ENCODE measurements at places on chromosomes 5 and 9. TPM values are rescaled to one million over a fixed set of nuclear protein-coding genes. Genes with fewer than 3 reads are reported as not detected.

DNA sequence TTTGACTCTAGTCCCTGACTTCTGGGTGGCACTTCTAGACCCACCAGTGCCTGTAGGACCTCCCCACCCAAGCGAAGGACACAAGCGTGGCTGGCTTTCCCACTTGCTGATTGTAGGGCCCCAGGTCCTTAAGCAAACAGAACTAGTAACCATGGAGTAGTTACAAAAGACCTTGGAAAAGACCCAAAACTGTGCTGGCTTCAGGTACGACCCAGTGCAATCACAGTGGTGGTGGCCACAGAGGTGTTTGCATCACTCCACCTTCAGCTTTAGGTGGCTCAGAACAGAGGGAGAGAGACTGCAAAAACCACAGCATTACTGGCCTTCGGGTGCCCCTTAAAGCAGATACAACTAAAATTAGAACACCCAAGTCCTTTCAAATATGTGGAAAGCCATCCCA, 52.9 kb downstream of the SLCO4C1 start:
- no peak overlapping the region for H3K4me3 ChIP-seq
- H3K27me3 ChIP-seq = no peaks in the 10 kb centered on the region
- H3K27ac ChIP-seq = peak overlapping the region; percentile 77
- no peaks in the 10 kb centered on the region for H3K4me1 ChIP-seq
- peaks cover 11% of the 10 kb centered on the region for H3K36me3 ChIP-seq
- DNase-seq = no peak

DNA sequence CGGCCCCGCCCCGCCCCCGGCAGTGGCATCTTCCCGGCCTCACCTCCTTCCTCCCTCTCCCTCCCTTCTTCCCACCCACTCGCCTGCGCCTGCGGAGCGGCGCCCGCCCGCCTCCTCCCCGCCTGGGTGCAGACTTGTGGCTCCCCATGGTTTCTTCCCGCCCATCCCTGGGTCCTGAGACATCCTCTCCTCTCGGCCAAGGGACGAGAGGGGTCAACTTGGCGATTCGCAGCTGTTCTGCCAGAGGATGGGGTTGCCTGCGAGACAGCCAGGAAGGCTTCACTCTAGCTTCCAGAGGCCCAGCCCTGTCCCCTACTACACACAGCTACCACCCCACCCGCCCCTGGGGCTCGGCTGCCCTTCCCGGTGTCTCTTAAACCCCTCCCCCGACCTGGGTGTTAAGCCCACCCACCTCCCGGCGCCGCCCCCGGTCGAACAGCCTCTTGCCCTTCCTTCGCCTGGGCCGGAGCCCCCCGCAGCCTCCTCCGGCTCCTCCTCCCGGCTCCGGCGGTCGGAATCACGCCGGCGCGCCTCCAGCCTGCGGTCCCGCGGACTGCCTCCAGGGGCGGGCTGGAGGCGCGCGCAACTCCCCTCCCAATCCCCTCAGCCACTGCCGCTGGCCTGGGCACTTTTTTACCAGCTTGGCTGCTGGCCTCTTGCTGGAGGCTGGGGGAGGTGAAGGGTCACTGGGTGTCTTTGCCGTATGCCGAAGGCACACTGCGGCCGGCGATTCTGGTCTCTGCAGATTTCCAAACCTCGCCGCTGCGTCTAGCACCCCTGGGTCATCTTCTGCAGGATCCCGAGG, 1.9 kb downstream of the JADE2 start:
- H3K27ac ChIP-seq = peak overlapping the region; percentile 91
- H3K36me3 ChIP-seq = no peaks in the 10 kb centered on the region
- H3K4me3 ChIP-seq = peak overlapping the region; percentile 76
- no peaks in the 10 kb centered on the region for H3K27me3 ChIP-seq
- DNase-seq = peak; percentile 84

CKMT2 gene
- 1.7 TPM for total RNA-seq

DNA sequence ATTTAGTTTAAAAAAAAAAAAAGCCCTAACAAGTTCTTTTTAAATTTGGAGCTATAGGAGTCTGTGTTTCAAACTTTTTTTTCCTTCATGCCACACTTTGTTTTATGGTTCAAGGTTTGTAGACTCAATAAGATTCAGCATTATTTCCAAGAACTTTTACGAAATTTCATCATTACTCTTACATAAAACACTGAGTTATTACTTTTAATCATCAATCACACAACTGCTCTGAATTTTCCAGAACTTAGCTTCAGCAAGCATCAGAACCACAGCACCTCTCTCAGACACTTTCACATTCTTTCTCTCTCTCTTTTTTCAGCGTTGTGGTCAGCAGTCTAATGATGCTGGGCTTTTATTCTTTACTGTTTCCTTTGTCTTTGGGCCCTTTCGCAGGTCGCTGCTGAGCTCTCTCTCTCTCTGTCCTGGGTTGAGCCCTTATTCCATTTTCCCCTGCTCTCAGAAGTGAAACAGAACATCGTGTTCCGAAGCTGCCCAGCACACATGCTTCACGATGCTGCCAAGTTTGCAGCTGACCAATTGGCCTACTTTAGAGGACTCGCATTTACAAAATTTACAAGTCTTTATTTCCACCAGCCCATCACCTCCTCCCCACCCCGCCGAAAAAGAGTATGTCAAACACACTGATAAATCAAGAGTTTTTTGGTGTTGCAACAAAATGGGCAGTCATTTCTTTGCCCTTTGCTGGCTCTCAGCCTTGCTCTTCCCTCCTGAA, 44.6 kb upstream of the PIK3R1 start:
- DNase-seq = no peak
- no peaks in the 10 kb centered on the region for H3K4me1 ChIP-seq
- no peak overlapping the region for H3K4me3 ChIP-seq
- H3K27ac ChIP-seq = no peak overlapping the region
- H3K27me3 ChIP-seq = no peaks in the 10 kb centered on the region

DNA sequence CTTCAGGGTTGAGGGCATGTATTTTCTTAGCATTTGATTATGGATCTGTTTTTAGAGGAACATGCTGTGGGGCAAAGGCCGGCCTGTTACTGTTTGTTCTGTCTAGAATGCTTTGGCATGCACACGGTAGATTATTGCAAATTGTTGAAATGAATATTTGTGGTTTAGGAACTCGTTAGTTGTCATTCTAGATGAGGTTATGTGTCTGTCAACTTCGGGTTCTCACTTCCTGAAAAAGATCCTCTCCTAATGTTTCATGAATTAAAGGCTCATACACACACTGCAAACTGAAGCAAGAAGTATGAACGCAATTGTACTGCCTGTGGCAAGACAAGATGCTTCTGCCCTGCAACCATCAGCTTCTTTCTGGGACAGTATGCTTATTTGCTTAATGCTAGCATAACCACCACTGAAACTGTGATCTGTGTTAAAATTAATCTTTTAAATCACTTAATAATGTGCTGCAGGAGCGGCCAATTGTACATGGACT, 99.6 kb downstream of the BASP1 start:
- no peaks in the 10 kb centered on the region for H3K4me1 ChIP-seq
- peak overlapping the region; percentile 28 for H3K27ac ChIP-seq
- no peak overlapping the region for H3K4me3 ChIP-seq
- no peak for DNase-seq
- H3K27me3 ChIP-seq = no peaks in the 10 kb centered on the region
- no peaks in the 10 kb centered on the region for H3K36me3 ChIP-seq

PCDHB5 gene
- 7.5 TPM for total RNA-seq

- no peak overlapping the region for H3K27ac ChIP-seq
- no peaks in the 10 kb centered on the region for H3K27me3 ChIP-seq
- no peak for DNase-seq
- H3K4me3 ChIP-seq = no peak overlapping the region
- no peaks in the 10 kb centered on the region for H3K36me3 ChIP-seq
Observed at GRCh38 chr9:85061969-85062368, 392.4 kb downstream of the NTRK2 start.

DNA sequence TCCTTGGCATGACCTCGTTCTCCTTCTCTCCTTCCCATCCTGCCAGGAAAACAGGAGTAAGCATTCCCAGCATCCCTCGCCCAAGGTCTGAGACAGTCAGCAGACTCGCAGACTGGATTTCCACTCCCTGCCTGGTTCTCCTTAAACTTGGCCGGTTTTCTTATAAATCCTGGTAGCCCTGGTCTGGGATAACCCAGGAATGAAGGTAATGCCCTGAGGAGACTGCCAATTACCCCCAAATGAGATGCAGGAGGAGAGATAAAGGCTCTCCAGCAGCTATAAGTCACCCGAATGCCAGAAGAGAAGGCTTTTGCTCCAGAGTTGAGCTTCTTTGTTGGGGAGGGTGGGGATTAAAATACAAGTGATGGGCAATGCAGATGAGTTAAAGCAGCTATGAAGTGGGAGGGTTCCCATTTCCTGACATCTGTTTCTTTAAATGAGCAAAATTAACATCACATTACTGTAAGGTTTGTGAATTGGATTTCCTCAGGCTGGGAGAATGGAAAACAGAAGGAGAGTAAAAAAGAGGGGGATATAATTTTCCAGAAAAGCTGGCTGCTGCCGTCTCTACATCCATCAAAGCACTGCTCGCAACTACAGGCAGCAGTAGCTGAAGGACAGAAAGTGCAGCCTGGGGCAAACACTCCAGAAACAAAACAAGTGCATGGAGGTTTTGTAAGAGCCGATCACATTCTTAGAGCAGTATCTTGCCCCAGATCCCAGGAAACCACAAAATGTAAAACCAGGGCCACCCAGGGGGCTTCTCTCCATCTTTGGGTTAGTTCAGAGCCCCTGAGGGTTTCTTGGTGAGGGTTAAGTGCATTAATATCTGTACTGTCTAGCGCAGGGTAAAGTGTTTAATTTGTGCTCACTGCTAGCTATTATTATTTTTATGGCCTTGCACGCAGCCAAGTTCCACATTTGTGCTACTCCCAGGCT, 177.6 kb upstream of the PANK3 start:
- no peaks in the 10 kb centered on the region for H3K4me1 ChIP-seq
- no peak for DNase-seq
- H3K36me3 ChIP-seq = no peaks in the 10 kb centered on the region
- no peak overlapping the region for H3K4me3 ChIP-seq
- H3K27ac ChIP-seq = no peak overlapping the region
- H3K27me3 ChIP-seq = no peaks in the 10 kb centered on the region

DNA sequence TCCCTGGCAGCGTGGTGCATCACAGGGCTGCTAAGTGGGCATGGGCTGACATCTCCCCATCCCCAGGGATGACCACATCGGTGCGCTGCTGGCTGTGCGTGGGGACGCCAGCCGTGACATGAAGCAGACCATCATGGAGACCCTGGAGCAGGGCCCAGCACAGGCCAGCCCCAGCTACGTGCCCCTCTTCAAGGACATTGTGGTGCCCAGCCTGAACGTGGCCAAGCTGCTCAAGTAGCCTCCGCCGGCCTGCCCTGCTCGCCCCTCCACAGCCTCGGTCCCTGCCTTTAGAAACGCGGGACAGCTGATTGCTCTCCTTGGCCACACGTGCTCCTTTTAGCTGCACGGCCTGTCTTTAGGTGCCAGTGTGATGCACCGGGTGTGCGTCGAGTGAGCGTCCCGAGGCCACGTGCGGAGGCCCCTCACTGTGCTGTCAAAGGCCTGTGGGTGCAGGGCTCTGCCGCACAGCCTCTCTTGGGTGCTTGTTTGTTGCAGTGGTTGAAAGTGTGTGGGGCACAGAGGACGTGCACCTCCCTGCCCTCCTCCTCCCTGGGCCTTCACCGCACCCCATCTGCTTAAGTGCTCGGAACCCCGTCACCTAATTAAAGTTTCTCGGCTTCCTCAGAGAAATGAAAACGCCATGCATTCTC, 23.8 kb downstream of the EXOC3 start:
- peak; percentile 77 for DNase-seq
- H3K27ac ChIP-seq = no peak overlapping the region
- no peak overlapping the region for H3K4me3 ChIP-seq
- no peaks in the 10 kb centered on the region for H3K36me3 ChIP-seq
- H3K4me1 ChIP-seq = no peaks in the 10 kb centered on the region
- no peaks in the 10 kb centered on the region for H3K27me3 ChIP-seq

DNA sequence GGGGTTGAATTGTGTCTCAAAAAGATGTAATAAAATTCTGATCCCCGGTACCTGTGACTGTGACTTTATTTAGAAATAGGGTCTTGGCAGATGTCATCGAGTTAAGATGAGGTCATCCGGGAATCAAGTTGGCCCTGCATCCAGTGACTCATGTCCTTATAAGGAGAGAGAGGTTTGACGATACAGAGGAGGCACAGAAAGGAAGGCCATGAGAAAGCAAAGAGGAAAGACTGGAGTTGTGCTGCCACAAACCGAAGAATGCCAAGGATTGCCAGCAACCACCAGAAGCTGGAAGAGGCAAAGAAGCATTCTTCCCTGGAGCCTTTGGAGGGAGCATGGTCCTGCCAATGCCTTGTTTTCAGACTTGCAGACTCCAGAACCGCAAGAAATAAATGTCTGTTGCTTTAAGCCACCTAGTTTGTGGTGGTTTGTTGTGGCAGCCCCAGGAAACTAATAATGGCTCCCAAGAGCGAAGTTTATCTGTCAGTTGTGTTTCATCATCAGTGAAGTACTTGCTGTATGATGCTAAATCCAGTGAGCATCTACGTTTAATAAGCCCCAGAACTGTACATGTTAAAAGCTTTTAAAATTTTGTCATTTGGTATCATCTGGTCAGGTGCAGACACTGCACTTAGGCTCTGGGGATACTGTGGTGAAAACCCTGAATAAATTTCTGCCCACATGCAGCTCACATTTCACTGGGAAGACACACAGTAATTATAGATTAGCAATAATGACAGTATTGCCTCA, 114.8 kb downstream of the TLE4 start:
- no peak for DNase-seq
- H3K4me1 ChIP-seq = no peaks in the 10 kb centered on the region
- no peak overlapping the region for H3K27ac ChIP-seq
- H3K4me3 ChIP-seq = no peak overlapping the region
- no peaks in the 10 kb centered on the region for H3K36me3 ChIP-seq

- no peak overlapping the region for H3K27ac ChIP-seq
- no peaks in the 10 kb centered on the region for H3K36me3 ChIP-seq
- no peak for DNase-seq
- no peaks in the 10 kb centered on the region for H3K27me3 ChIP-seq
- H3K4me1 ChIP-seq = no peaks in the 10 kb centered on the region
- no peak overlapping the region for H3K4me3 ChIP-seq
Observed at GRCh38 chr9:92564504-92564903, 28.7 kb upstream of the ECM2 start.

CDX1 gene
- 0.52 TPM for total RNA-seq

GRCh38 chr9:123338710-123339665, 17.0 kb upstream of the CRB2 start:
- H3K27me3 ChIP-seq = no peaks in the 10 kb centered on the region
- no peaks in the 10 kb centered on the region for H3K36me3 ChIP-seq
- no peak overlapping the region for H3K27ac ChIP-seq
- DNase-seq = peak; percentile 51
- peak overlapping the region; percentile 18 for H3K4me3 ChIP-seq

All from left lung (tissue), 14 donors.